ENCODE measurements at places on chromosomes 2 and 18.

GRCh38 chr2:209946539-209946938 is 55.9 kb upstream of the RPE start:
- no peak for ATAC-seq

- ATAC-seq = no peak
Measured at GRCh38 chr18:43139288-43139946, 23.9 kb upstream of the RIT2 start.

GRCh38 chr2:120465701-120465988 is 119.7 kb downstream of the INHBB start:
- ATAC-seq = no peak

- ATAC-seq = no peak
Measured at GRCh38 chr2:26850000-26850431, 2.1 kb downstream of the DPYSL5 start.

DNA sequence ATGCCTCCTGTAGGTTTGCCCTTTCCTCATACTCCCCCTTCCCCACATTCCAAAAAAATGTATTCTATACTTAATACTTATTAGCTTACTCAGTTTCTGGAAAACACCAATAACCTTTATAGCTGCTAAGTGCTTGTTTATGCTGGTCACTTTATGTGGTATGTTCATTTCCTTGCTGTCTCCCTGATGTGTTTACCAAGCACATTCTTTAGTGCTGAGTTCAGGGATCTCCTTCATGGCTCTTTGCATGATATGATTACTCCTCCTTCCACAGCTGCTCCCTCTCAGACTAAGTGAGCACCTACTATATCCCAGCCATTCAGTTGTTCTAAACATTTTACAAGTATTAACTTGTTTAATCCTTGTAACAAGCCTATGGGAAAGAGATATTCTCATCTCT is 698.3 kb upstream of the FANCL start:
- no peak for ATAC-seq

GRCh38 chr2:30997979-30998378 is 140.3 kb downstream of the GALNT14 start:
- no peak for ATAC-seq

GRCh38 chr2:166451468-166451867 is 42.6 kb downstream of the SCN7A start:
- no peak for ATAC-seq

- no peak for ATAC-seq
Measured at GRCh38 chr2:2561346-2562095, 230.4 kb upstream of the MYT1L start.

DNA sequence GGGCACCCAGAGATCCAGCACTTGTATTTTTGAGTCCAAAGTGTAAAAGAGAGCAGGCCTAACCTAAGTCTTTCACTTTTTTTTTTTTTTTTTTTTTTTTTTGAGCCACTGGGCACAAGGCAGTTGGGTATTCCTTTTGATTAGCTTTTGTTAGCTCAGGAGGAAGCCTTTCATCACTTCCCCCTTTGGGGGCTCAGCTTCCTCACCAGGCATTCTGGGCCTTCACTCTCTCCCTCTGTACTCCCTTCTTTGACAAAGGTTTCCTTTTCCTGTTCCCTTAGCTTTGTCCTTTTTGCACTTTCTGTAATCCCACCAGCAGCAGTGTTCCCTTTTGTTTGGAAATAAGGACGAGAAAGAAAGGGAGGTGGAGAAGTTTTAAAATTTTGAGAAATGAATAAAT is 88.2 kb downstream of the PKP4 start:
- no peak for ATAC-seq

GRCh38 chr18:67104700-67105284 is 411.7 kb downstream of the DSEL start:
- peak; percentile 63 for ATAC-seq

DNA sequence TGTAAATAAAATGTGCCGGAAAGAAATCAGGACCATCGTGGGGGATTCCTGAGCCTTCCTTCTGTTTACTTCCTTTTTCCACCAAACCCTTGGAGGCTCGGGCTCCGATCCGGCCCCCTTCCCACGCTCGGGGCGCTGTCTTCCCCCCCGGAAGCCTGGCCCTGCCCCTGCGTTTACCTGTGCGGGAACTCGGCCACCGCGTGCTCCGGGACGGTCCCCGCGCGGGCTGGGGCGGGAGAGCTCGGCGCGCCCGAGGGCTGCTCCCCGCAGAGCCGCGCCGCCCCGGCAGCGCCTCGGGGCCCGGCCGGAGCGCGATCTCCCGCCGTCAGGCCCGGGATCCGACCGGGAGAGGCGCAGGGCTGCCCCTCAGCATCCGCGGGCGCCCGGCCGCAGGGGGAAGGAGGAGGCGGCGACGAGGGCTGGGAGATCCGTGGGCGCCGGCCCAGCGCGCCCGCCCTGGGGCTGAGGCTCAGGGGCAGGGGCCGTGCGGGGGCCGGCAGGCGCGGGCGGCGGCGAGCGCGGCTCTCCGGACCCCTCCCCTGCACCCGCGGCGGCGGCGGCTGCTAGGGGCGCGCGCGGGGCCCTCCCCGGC is 435 bp downstream of the ADCY3 start:
- peak; percentile 42 for ATAC-seq

DNA sequence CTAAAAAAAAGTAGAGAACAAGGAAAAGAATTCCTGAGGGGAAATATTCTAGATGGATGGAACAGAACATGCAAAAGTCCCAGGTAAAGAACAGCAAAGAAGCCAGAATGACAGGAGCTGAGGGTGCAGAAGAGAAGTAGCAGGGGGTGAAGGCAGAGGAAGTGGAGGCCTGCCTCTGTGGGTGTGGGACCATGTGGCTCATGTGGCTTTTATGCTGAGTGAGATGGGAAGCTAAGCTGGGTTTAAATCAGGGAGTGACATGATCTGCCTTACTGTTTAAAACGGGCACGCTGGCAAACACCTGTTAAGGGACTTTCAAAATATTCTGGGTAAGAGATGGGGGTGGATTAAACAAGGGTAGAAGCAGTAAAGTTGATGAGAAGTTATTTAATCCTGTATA is 40.0 kb downstream of the GKN2 start:
- peak; percentile 47 for ATAC-seq

GRCh38 chr2:69088466-69088865 is 75.5 kb downstream of the ANTXR1 start:
- ATAC-seq = no peak

DNA sequence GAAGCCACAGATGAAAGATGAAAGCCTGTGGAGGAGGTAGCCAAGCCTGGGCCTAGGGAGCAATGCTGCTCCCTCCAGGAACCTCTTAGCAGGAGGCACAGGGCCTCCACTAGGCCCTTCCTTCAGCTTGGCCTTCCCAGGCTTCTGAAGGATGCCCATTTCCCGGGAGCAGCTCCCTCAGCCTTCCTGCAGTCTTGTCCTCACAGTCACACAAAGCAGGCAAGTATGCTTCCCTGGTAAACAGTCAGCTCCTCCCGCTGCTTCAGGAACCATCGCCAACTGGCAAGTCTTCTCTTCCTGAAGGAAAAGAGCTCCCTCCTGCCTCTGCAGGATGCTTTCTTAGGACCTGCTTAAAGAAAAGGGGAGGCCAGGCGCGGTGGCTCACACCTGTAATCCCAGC is 53.2 kb downstream of the SMAD7 start:
- ATAC-seq = no peak

DNA sequence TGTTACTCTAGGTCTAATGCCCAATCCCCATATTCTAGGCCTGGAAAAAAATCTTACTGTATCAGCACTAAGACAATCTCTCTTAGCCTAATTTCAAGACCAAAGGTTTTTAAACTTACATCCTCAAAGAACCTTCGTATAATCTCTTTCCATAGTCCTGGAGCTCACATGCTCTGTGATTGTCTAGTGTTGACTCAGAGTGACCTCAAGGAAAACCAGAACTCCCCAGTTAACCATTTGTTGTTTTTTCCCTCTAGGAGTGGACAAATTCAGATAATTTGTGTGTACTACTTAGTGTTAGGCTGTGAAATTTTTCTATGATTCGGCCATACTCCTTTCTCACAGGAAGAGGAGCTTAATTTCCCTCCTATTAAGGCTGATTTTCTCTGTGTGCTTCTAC is 536.1 kb downstream of the SLC4A3 start:
- ATAC-seq = no peak

DNA sequence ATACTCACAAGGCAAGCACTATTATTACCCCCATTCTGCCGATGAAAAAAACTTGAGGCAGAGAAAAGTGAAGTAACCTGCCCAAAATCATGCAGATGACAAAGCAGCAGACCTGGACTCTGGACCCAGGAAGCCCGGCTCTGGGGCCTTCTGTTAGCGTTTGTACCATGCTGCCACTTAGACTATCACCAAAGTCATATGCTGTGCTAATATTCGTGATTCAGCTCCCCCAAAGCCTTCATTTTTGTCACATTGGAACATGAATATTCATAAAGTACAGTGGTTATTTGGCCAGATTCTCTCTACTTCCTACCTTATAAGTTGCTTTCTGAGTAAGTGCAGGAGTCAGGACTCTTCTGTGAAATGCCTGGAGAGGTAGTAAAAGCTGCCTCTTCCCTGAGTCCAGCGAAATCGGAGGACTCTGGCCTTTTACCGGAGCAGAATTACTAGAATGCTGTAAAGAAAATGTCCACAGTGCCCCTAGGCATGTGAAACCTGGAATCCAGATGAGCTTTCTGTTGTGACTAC is 86.7 kb downstream of the FTCDNL1 start:
- no peak for ATAC-seq

GRCh38 chr2:239194731-239195317 is 206.0 kb downstream of the HDAC4 start:
- ATAC-seq = no peak

DNA sequence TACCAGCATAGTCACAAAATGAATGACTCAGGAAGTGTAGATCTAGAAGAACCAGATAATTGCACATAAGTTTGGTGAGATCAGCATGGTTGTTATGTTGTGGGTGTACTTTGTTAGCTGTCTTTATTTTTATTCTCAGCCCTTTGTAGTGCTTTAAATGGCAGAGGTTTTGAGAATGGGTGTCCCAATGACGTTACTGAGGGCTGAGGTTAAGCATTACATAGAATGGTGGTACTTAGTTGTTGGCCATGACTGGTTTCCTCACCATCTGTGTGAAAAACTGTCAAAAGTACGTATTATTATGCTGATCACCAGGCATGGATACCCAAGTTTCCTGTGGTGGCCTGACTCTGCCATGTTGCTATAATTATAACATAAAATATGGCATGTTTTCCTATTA is 165.8 kb downstream of the UBE2E3 start:
- peak; percentile 32 for ATAC-seq

- no peak for ATAC-seq
Measured at GRCh38 chr2:151534001-151534400, 124.3 kb downstream of the RIF1 start.

DNA sequence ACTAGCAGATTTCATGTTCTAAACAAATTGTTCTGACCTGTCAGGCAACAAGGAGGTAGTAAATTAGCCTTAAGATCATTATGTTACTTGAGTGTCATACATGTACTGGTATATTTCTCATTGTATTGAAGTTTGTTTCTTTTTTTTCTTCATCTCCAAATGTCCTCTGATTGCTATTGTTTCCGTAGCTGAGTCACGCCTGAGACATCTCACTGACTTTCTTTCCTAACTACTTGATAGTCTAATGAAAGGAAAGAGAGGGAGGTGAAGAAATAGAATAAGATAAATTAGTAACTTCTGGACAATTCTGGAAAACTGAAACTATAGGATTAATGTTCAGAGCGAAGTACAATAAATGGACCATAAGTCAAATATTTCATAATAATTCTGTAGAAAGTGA is 1049.9 kb downstream of the TSN start:
- no peak for ATAC-seq

- no peak for ATAC-seq
Measured at GRCh38 chr2:238846628-238847418, 1.1 kb upstream of the TWIST2 start.

Data from activated T-helper 17 cell treated with anti-CD3 and anti-CD28 coated beads, Interleukin-2, amount 50 U/mL, for 72 hours (primary cell).